Activated naive CD8-positive, alpha-beta T cell treated with anti-CD3 and anti-CD28 coated beads for 36 hours (primary cell): ENCODE measurements at places on chromosomes 6 and 20. TPM values are rescaled to one million over a fixed set of nuclear protein-coding genes. Genes with fewer than 3 reads are reported as not detected.
A peak's percentile ranks its signal among the peaks of the same experiment; 100 is the strongest.

DNA sequence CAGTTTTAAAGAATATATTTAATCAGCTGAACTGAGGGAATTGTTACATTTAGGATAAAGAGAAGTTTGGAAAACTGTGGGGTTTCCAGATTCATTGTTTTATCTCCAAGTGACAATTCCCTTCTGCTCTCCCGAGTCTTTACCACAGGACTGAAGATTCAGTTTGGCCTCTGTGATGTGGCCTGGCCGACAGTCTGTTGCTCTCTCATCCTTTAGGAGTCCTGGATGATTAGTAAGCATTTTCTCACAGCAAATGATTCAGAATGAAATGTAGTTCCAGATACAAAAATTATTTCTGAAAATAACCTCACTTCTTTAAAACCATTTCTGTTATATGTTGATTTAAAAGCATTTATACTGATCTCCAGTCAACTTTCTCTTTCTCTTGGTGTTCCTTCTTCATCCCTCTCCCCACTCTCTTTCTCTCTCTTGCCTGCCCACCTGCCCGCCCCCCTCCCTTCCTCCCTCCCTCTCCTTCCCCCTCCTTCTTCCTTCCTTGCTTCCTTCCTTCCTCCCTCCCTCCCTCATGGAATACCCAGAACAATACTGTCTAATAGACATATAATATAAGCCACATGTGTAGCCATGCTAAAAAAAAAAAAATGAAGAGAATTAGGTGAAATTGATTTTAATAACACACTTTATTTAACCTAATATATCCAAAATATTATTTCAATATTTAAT lies 254.9 kb downstream of the PRL start:
- no peak for DNase-seq

- peak; percentile 48 for DNase-seq
Observed at GRCh38 chr20:46349035-46349741, 40.9 kb upstream of the CDH22 start.

DNA sequence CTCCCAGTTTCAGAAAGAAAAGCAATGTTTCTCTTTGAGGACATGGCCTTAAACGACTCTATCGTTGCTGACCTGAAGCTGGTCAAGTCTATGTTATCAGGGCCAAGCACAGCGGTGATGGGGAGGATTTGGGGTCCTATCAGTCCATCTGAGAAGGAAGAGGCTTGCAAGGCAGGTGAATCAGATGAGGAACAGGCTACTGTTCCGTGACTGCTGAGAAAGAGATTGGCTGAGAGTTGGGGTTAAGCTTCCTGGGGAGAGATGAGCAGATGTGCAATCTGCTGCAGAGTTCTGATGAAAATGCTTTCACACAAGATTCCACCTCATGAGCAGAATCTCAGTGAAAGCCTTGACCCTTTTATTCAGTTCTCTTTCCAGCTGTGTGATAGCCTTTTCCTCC lies 168.3 kb upstream of the STMND1 start:
- DNase-seq: no peak

- DNase-seq: no peak
Observed at GRCh38 chr6:166877906-166878305, 78.4 kb downstream of the RNASET2 start.

DNA sequence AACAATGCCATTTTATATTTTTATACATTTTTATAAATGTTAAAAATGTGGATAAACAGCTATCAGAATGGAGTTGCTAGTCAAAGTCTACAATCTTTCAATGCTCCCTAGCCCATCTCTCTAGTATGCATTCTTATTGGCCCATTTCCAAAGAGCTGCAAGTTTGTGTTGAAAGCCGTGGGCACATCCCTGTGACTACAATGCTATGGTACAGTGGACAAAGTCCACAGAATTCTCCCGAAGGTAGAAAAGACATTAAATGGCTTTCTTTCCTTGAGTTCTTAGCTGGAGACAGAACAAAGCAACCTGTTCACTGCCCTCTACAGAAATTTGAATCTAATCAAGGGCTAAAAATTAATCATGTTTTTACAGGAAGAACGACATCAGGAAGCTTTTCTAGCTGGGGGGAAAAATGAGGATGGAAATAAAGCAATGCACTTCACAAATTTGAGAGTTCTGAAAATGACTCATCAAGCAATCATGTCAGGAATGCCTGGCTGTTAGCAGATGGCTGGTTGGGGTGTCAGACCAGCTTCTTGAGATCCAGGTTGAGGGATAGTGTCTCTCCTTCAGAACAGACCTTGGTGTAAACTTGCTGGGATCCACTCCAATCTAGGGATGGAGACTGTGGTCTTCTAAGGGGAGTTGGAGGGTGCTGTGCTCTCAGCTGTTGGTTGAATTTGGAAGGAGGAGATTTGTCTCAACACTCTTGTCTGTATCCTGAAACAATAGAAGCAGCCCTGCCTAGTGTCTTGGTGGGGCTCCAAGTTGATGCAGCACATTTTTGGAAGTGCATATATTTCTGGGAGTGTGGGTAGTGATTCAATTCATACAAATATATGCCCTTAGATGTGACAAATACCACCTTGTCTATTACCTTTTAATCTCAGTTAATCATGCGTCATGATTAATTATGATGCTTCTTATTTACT lies 143.4 kb upstream of the PHACTR1 start:
- no peak for DNase-seq

DNA sequence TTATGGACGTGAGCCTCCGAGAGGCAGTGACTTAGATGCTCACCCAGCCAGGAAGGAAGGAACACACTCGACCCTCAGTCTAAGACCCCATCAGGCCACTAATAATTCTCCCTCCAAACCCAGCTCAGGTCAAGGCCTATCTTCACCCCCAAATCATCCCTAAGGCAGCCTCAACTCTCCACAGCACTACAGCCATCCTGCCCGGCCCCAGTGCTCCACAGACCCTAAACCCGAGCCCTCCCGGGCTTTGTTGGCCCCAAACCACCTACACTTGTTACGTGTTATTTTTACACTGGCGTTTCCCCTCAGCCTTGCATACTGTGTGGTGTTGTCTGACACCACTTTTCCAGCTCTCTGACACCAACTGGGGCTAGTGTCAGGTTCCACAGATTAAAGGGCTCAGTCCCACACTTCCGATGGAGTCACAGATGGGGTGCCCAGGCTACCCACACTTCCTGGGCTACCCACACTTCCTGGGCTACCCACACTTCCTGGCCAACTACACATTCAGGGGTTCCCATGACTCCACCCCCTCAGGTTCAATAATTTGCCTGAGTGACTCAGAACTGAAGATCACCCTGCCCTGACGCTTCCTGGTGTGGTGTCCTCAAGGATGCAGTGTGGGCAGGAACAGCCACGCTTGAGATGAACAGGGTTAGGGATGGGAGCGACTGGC lies 25.3 kb downstream of the RBCK1 start:
- DNase-seq: peak; percentile 76

DNA sequence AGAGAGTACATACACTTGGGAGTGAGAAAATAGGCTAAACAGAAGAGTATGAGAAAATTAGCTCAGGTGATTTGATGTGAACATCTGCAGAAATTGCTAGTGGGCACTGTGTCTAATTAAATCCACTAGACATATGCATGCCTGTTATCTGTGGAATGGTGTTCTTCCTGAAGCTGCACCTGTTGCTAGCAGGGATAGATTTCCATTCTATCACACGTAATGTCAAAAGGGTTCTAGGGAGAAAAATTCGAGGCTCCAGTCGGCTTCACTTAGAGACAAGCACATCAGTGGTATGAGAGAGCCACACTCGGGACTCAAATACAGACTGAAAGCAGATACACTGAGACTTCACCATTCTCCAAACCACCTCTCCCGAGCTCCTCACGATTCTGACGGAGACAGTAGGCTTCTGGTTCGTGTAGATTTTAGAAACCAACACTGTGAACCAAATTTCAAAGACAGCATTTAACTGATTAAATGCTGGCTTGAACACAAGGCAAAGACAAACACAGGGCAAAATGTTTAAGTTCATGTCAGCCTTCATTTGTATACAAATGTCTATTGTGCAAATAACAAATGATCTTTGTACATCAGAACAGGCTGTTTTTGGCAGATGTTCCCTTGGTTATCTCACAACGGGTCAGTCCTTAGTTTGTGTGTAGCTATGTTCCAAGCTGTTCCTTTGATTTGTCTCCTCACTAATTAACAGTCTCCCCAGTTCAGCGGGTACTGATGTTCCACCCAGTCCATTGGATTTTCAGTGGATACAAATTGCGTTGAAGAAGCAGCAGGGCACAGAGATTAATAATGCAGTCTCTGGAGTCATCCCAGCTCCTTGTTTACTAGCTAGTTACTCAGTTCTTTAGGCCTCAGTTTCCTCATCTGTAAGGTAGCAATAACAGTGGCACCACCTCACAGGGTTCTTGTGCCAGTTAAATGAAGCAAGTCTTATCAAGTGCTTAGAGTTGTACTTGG lies 131.0 kb upstream of the IFNGR1 start:
- no peak for DNase-seq

DNA sequence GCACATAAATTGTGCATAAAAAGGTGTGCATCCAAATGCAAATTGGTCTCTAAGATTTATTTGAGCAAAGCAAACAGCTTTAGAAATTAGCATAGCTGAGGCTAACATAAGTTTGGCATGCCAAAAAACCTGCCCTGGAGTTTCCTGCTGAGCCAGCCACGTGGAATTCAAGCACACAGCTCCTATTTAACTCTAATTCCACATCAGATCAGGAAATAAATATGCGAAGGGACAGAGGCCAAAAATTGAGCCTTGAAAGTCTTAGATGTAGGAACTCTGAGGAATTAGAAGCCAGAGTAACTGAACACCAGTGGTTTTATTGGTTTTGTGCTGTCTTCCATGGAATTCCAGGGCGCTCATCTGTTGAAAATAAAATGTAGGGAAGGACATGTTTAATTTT lies 19.6 kb downstream of the SOBP start:
- no peak for DNase-seq

DNA sequence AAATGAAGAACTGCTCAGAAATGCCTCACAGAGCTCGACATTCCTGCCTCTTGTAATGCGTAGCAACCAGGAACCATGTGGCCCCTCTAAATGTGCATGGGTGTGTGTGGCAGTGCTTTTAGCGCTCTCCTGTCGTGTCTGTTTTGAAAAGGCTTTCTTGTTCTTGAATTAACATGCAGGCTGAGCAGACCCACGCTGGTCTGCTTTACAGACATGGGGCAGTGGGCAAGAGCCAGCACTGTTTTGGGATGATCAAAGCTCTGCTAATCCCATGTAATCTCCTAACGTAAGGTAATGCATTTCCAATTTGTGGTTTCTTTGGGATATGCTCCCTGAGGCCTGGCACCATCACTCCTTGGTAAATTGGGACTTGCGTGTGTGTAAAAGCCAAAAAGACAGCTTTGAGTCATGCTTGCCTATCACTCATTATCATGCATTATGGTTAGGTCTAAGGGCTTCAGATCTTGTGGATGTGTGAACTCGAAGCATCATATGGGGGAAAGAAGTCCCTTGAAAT lies 11.8 kb downstream of the RIPOR2 start:
- DNase-seq: no peak

- no peak for DNase-seq
Observed at GRCh38 chr6:122400462-122401089, 1.1 kb downstream of the HSF2 start.

DNA sequence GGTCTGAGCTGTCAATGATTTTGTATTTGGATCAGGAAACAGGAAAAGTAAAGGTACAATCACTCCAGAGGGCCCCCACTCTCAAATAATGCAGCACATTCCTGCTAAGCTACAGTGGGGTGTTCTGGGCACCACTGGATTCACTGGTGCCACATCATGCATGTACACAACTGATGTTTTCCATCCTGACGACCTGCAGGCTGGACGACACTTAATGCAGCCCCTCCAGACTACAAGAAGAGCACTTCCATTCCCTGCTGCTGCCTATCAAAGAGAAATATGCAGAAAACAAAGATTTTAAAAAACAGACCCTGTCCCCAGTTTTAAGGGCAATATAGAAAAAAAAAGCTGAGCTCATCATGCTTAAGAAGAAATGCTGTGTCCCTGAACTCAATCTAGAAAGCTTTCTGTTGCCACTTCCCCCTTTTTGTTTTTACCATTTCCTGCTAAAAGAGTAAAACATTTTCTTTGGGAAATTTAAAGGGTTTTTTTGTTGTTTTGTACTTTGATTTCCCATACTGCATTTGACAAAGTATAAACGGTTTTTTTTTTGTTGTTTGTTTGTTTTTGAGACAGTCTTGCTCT lies 35.5 kb downstream of the ABHD12 start:
- no peak for DNase-seq

DNA sequence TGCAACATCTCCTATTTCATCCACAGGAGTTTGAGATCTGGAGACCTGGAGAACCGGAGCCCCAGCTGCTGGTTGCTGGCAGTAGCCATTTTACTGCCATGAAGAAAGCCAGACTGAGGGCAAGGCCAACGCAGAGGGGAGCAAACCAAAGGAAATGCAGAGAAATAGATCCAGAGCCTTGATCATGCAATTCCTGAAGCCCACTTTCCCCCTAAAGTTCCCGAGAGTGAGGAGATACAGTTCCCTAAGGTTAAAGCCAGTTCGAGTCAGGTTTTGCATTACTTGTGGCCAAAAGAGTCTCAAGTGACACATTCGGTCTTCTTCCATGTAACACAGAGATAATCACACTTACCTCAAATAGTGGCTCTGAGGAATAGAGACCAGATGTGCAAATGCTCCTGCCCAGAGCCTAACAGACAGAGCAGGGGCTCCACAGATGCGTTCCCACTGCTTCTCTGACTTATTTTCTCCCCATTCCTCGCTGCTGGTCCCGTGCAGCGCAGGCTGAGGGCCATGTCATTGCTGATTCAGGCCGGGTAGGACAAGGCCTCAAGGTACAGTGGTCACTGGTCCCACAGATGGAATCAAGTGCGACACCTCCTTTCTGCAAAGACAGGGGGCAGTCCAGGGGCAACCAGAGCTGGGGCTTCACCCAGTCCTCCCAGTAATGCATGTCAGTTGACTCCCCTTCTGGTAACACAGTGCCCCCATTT lies 35.1 kb upstream of the NFATC2 start:
- DNase-seq: no peak

- DNase-seq: peak; percentile 92
Observed at GRCh38 chr6:144149894-144150709, at the start of gene STX11. STX11 (plus strand) TSS chr6:144150517; CDS start chr6:144186628, 36,111 bp downstream.

DNA sequence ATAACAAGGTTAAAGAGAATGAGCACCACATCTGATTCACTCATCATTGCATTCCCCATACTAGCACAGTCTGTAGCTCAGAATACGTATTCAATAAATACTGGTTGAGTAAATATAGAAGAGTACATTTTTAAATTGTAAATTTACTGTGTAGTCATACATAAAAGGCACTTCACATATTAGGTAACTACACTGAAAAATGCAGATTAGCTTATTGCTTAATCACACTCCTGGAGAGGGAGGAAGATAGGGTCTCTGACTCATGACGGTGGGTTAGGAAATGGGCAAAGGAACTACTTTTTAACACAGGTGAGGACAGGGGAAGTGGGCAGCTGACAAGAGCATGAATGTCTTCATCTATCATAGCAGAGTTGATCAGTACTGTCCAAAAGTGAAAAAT lies 133.2 kb downstream of the TBC1D32 start:
- no peak for DNase-seq

Gene SLA2
- total RNA-seq: 73.4 TPM

Gene OR2B2
- total RNA-seq: not detected

Gene MLIP
- not detected for total RNA-seq

Gene ADGRG6
- 1.5 TPM for total RNA-seq

Gene ZC3H12D
- total RNA-seq: 27.9 TPM

Gene PRSS16
- total RNA-seq: 0.38 TPM

Gene BFSP1
- total RNA-seq: 0.64 TPM

Gene LRRC73
- 0.10 TPM for total RNA-seq
